ENCODE measurements at places on chromosomes 4 and X. TPM values are rescaled to one million over a fixed set of nuclear protein-coding genes. Genes with fewer than 3 reads are reported as not detected.

DNA sequence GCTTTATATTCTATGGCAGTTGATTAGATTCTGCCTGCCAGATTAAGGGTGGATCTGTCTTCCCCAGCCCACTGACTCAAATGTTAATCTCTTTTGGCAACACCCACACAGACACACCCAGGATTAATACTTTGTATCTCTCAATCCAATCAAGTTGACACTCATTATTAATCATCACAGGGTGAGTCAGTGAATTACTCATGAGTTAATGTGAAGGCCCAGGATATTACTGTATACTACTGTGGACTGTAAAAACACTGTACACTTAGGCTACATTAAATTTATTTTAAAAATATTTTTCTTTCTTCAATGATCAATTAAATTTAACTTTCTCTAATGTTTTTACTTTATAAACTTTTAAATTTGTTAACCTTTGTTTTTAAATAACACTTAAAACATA is 87.7 kb downstream of the NAP1L3 start:
- H3K4me1 ChIP-seq, result no peaks in the 10 kb centered on the region
- H3K36me3 ChIP-seq, result no peaks in the 10 kb centered on the region
- no peak for DNase-seq
- no peaks in the 10 kb centered on the region for H3K27me3 ChIP-seq
- no peak overlapping the region for H3K27ac ChIP-seq

GRCh38 chr4:41061482-41062185 is 152.7 kb downstream of the APBB2 start:
- no peaks in the 10 kb centered on the region for H3K36me3 ChIP-seq
- no peak for DNase-seq
- no peaks in the 10 kb centered on the region for H3K27me3 ChIP-seq
- H3K4me3 ChIP-seq, result no peak overlapping the region
- no peaks in the 10 kb centered on the region for H3K4me1 ChIP-seq

GRCh38 chr4:4259484-4260100 is 11.6 kb upstream of the TMEM128 start:
- no peak for DNase-seq
- H3K4me1 ChIP-seq, result no peaks in the 10 kb centered on the region
- H3K27me3 ChIP-seq, result no peaks in the 10 kb centered on the region
- H3K4me3 ChIP-seq, result no peak overlapping the region
- H3K36me3 ChIP-seq, result no peaks in the 10 kb centered on the region
- no peak overlapping the region for H3K27ac ChIP-seq

GRCh38 chrX:136999024-136999423 is 34.8 kb downstream of the GPR101 start:
- no peaks in the 10 kb centered on the region for H3K27me3 ChIP-seq
- no peak overlapping the region for H3K27ac ChIP-seq
- DNase-seq, result peak; percentile 23
- no peaks in the 10 kb centered on the region for H3K4me1 ChIP-seq
- H3K4me3 ChIP-seq, result no peak overlapping the region

DNA sequence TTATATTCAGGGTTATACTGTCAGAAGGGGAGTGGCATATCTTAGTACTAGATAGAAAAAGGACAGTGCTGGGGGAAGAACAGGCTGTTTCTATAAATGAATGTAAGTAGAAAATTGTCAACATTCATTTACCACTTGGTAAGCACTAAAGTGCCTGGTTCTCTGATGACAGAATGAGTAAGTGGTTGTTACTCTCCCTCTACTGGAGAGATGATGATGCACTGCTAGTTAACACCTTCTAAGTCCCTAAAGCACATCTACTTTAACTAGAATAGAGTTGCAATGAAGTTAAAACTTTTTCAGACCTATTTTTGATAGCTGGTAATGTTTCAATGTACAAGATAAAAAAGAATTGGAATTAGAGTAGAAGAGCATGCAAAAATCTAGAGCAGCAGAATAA is 214.5 kb downstream of the KLHL4 start:
- no peaks in the 10 kb centered on the region for H3K4me1 ChIP-seq
- no peak overlapping the region for H3K4me3 ChIP-seq
- H3K36me3 ChIP-seq, result no peaks in the 10 kb centered on the region
- DNase-seq, result no peak
- no peak overlapping the region for H3K27ac ChIP-seq

GRCh38 chr4:8694651-8695151 is 102.1 kb downstream of the CPZ start:
- no peak overlapping the region for H3K27ac ChIP-seq
- no peak overlapping the region for H3K4me3 ChIP-seq
- no peaks in the 10 kb centered on the region for H3K4me1 ChIP-seq
- no peaks in the 10 kb centered on the region for H3K36me3 ChIP-seq
- H3K27me3 ChIP-seq, result peaks cover 94% of the 10 kb centered on the region
- DNase-seq, result no peak

- no peak for DNase-seq
- no peaks in the 10 kb centered on the region for H3K4me1 ChIP-seq
- H3K27me3 ChIP-seq, result no peaks in the 10 kb centered on the region
- no peak overlapping the region for H3K27ac ChIP-seq
- no peaks in the 10 kb centered on the region for H3K36me3 ChIP-seq
- no peak overlapping the region for H3K4me3 ChIP-seq
Observed at GRCh38 chrX:141945426-141945825, 41.7 kb downstream of the MAGEC1 start.

- H3K4me3 ChIP-seq, result no peak overlapping the region
- no peaks in the 10 kb centered on the region for H3K4me1 ChIP-seq
- no peaks in the 10 kb centered on the region for H3K36me3 ChIP-seq
- H3K27ac ChIP-seq, result no peak overlapping the region
- no peak for DNase-seq
- no peaks in the 10 kb centered on the region for H3K27me3 ChIP-seq
Observed at GRCh38 chr4:99324361-99324760, 3.2 kb upstream of the ADH1B start.

DNA sequence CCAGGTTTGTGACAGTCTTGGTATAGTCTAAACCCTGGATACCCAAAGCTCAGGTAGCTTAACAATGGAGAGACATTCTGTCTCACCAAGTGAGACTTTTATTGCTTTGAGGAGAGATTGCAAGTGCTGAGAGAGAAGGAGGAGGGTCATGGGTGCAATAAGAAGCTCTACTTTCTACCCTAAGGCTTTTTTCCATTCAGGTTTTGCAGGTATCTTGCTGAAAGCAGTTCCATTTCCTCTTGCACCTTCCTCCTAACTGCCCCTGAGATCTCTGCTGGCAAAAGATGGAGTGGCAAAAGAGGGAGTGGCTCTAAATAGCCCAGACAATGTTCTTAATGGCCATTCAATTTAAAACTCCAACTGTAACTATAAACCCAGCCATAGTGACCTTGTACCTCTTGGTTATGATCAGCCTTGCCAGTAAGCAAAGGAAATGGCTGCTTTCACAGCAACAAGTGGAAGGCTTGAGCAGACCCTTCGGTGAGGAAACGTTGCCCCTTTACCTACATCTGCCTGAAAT is 105.6 kb upstream of the CPEB2 start:
- H3K4me3 ChIP-seq, result no peak overlapping the region
- no peaks in the 10 kb centered on the region for H3K4me1 ChIP-seq
- DNase-seq, result no peak
- no peaks in the 10 kb centered on the region for H3K27me3 ChIP-seq
- H3K27ac ChIP-seq, result no peak overlapping the region

DNA sequence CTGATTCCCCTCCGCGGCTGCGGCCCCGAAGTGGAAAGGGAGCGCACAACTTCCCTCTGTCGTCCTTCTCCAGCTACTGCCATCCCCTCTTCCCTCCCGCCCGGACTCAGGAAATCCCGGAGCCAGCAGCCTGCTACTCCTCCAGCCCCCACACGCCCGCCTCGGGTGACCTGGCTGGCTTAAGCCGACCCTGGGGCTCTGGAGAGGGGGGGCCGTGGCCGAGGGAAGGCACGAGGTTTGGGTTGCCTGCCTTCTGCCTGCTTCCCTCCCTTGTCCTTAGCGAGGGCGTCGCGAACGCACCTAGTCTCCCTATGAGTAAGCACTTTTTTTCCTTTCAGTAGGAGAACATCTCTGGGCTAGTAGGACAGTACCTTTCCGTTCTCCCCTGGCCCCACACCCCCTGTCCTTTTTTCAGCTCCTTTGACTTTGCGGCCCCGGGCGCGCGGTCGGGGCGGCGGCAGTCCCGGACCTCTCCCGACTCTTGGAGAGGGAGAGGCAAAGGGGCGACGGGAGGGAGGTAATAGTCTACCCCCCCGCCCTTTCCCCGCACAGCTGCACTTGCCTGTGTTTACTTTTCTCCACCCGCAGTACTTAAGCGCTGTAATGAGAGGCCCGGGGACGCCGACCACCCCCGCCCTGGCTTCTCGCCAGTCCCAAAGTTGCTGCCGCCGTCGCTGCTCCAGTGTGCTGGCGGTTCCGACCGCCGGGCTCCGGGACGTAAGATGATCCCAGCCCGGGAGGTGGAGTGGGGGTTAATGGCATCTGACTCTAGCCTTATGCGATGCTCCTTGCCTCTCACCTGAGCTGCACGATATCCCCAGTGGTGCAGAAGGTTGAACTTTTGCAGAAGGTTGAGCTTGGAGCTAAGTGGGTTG is 868 bp downstream of the PLS3 start:
- no peaks in the 10 kb centered on the region for H3K36me3 ChIP-seq
- peaks cover 65% of the 10 kb centered on the region for H3K27me3 ChIP-seq
- H3K4me3 ChIP-seq, result peak overlapping the region; percentile 66
- peak; percentile 55 for DNase-seq
- peak overlapping the region; percentile 82 for H3K27ac ChIP-seq

- no peaks in the 10 kb centered on the region for H3K36me3 ChIP-seq
- no peaks in the 10 kb centered on the region for H3K4me1 ChIP-seq
- H3K4me3 ChIP-seq, result no peak overlapping the region
- H3K27me3 ChIP-seq, result no peaks in the 10 kb centered on the region
- DNase-seq, result peak; percentile 78
Observed at GRCh38 chr4:5940470-5941203, 47.8 kb upstream of the CRMP1 start.

GRCh38 chr4:78653655-78654054 is 102.1 kb downstream of the ANXA3 start:
- no peaks in the 10 kb centered on the region for H3K4me1 ChIP-seq
- H3K4me3 ChIP-seq, result no peak overlapping the region
- DNase-seq, result no peak
- H3K27me3 ChIP-seq, result no peaks in the 10 kb centered on the region

DNA sequence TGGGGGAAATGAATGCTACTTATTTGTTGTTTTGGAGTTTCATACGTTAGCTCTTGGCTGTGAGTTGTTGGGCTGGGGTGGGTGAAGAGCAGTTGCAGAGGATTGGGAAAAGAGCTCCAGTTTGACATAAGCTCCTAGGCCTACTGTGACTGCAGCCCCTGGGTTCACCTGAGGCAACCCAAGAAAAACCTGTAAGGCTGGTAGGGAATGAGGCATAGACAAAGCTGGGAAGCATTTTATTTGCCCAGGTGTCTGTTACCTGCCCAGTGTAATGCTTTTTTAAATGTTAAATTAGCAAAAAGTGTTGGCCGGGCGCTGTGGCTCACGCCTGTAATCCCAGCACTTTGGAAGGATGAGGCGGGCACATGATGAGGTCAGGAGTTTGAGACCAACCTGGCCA is 160.0 kb downstream of the FHIP1A start:
- no peak overlapping the region for H3K27ac ChIP-seq
- DNase-seq, result no peak
- no peaks in the 10 kb centered on the region for H3K27me3 ChIP-seq
- no peaks in the 10 kb centered on the region for H3K4me1 ChIP-seq
- no peak overlapping the region for H3K4me3 ChIP-seq

DNA sequence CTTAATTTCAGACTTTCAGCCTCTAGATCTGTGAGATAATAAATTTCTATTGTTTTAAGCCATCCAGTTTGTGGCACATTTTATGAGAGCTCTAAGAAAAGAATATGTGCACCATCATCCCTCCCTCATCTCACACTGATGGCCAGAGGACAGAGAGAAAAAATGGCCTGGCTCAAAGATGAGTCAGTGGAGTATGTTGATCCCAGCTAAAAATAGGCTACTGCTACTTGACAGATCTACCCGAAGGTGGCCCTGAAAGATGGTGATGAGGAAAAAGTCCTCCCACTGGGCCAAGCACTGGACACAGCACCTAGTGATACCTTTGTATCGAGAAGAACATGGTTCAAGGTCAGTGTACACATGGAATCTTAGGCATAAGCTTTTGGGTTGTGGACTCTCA is 38.2 kb upstream of the DCTD start:
- no peak overlapping the region for H3K27ac ChIP-seq
- DNase-seq, result no peak
- H3K4me3 ChIP-seq, result no peak overlapping the region
- H3K27me3 ChIP-seq, result no peaks in the 10 kb centered on the region

DNA sequence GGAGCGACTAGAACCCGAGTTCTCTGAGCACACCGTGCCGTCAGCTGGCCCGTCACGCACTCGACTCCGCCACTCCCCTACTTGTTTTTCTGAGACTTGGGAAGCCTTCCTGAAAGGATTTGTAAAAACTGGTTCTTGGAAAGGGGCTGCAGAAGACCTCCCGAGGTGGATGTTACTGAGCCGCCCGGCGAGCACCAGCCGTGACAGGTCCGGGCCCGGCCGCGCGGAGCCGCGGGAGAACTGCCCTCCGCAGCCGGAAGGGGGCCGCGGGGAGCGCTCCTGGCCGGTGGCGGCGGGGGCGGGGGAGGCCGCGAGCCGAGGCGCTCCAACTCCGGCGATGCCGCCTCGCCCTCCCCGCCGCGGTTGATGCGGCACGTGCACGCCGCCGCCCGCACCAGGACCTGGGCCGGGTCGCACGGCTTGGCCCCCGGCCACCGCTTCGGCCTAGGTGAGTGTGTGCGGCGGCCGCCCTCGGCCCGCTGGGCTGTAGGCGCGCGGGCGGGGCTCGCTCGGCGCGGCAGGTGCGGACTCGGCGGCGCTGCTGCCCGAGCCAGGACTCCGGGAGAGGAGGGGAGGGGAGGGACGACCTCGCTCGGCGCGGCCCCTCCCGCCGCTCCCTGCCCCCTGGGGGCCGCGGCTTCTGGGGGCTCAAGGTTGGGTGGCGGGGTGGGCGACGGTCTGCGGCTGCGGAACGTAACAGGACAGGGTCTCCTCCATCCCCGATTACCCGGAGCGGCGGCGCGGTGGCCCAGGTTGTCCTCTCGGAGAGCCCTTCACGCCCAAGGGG is 1.7 kb downstream of the SPRY1 start:
- peak overlapping the region; percentile 76 for H3K4me3 ChIP-seq
- peak overlapping the region; percentile 36 for H3K27ac ChIP-seq
- DNase-seq, result peak; percentile 83
- H3K36me3 ChIP-seq, result peaks cover under 1% of the 10 kb centered on the region
- peaks cover 6% of the 10 kb centered on the region for H3K4me1 ChIP-seq

DNA sequence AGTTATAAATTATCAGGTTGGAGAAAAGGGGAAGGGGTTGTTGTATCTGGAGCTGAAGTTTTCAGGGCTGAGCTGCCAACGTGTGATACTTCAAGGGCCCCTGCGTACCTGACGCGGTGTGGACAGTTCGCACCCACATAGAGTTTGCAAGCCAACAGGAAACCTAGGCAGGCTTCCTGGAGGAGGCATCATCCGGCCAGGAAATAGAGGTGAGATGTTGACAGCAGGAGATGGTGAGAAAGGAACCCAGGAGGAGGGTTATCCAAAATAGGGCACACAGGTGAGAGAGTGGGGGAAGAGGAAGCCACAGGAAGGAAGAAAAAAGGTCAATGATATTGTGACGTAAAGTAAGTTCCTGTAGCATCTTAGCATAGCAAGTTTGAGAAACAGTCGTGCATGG is 127.2 kb downstream of the DHRSX start:
- no peaks in the 10 kb centered on the region for H3K36me3 ChIP-seq
- DNase-seq, result no peak
- H3K4me1 ChIP-seq, result no peaks in the 10 kb centered on the region
- no peak overlapping the region for H3K4me3 ChIP-seq
- H3K27me3 ChIP-seq, result no peaks in the 10 kb centered on the region

Gene TRIM61
- 2.0 TPM for total RNA-seq

Gene ASB9
- total RNA-seq, result not detected

Gene TKTL2
- total RNA-seq, result not detected
